AML-193 (cell line): ENCODE measurements at places on chromosomes 1 and 21.

DNA sequence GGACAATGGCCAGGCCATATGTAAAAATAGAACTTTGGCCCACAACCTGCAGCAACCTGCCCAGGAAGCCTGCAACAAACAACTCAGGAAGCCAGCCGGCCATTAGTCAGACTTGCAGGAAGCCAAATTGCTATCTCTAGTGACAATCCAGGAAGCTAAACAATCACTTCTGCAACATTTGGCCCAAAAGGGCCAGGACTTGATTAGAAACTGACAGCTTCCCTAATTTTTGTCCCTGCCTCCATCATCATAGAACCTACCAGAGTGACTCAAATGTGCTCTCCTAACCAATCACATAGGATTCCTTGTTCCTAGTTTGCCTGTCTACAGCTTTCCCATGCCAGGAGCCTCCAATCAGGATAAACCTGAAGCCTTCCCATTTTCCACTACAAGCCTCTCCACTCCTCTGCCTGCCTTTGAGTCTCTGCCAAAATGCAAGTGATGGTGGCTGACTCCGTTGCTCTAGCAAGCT, 639.3 kb downstream of the PTPRU start:
- no peak for DNase-seq

GRCh38 chr1:230108580-230108979, 41.5 kb downstream of the GALNT2 start:
- no peak for DNase-seq

GRCh38 chr1:198228925-198229324, 72.1 kb downstream of the NEK7 start:
- DNase-seq, result no peak

GRCh38 chr1:175632667-175633066, 110.7 kb downstream of the TNR start:
- no peak for DNase-seq

GRCh38 chr1:241470908-241471590, 48.5 kb downstream of the FH start:
- no peak for DNase-seq

DNA sequence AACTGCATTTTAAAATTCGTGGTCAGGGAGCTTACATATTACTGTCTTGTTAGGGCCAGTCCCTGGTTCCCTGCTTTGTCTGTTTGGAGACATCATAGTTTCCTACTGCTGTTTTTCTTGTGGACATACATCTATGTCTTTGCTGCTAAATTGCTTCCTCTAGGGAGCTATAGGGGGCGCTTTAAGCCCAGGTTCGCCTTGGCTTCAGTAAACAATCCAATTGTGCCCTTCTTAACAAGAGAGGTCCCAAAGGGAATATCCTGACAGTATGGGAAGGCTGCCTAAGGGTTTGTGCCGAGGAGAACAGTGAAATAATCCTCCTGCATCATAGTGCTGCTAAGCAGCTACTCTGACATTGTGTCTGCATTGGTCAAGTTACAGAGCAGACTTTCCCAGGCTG, 112.5 kb downstream of the USH2A start:
- DNase-seq, result peak; percentile 28

DNA sequence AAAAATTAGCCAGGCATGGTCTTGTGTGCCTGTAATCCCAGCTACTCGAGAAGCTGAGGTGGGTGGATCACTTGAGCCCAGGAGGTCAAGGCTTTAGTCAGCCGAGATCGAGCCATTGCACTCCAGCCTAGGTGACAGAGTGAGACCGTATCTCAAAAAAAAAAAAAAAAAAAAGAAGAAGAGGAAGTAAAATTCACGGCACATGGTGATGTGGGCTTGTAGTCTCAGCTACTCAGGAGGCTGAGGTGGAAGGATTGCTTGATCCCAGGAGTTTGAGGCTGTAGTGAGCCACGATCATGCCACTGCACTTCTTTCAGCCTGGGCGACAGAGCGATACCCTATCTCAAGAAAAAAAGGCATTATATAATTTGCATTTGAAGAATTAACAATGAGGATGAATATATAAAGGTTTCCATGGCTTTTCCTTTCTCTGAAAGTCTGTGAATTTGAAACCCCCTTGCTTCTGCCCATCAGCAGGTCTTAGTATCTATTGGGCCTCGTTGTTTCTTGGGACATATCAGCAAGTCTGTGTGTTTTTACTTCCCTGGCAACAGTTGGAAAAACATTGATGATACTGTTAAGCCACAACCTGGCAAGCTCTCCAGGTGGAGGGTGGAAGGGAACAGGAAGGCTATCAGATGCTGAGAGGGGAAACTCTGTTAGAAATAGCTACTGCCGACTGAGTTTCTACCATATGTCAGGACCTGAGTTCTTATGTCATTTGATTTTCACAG, 4.6 kb upstream of the PLA2G2D start:
- no peak for DNase-seq

DNA sequence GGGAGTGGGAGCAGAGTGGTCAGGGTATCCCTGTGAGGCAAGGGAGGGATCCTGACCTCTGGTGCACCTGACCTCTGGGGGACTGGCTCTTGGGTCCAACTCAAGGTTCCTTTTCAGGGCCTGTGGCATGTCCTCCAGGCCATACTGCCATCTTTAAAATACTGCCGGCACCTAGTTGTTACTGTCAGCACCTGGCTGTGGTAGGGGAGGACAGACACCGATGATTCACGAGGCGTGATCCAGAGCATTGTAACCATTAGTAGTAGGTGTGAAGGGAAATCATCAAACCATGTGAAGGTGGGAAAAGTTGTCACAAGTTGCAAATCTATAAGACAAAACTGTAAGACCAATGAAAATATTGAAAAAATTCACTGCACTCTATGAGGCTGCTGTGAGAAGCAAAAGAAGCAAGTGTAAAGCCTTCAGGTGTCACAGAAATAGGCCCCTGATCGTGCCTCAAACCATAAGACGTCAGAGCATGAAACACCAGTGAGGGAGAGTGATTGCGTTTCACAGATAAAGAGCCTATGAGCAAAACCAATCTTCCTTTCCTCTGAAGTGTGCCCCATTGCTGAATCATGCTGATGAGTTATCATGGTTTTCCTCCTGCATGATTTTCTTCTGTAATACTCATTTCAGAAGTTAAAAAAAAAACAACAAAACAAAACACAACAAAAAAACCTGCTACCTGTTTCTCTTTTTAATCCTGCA, 55.3 kb downstream of the CDC7 start:
- DNase-seq, result no peak

DNA sequence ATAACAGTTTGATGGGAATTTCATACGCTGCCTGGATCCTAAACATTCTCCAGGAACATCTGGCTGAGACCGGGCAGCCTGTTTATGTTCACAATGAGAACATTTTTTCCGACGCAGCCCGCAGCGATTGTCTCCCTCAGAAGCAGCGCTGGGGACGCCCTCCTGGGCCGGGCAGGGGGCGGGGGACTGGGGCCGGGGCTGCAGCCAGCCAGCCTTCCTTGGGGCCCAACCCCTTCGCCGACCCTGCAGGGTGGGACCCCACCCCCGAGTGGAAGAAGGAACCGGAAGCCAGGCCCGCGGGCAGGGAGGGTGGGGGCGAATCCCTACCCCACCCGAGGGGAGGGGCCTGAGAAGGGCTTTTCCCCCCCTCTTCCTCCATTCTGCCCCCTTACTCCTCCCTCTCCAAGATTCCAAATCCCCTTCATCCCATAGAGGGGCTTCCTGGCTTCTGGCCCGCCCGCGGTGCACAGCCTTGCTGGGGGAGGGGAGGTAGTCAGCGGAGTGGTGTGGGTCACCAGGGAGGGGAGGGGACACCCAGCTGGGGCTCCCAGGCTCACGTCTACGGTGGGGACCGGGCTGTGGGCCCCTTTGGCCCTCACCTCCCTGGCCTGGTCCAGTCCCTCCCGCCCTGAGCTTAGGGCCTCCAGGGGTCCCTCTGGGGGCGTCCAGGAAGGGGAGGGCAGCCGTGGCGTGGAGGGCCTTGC, 60.6 kb downstream of the WNT9A start:
- DNase-seq, result no peak

DNA sequence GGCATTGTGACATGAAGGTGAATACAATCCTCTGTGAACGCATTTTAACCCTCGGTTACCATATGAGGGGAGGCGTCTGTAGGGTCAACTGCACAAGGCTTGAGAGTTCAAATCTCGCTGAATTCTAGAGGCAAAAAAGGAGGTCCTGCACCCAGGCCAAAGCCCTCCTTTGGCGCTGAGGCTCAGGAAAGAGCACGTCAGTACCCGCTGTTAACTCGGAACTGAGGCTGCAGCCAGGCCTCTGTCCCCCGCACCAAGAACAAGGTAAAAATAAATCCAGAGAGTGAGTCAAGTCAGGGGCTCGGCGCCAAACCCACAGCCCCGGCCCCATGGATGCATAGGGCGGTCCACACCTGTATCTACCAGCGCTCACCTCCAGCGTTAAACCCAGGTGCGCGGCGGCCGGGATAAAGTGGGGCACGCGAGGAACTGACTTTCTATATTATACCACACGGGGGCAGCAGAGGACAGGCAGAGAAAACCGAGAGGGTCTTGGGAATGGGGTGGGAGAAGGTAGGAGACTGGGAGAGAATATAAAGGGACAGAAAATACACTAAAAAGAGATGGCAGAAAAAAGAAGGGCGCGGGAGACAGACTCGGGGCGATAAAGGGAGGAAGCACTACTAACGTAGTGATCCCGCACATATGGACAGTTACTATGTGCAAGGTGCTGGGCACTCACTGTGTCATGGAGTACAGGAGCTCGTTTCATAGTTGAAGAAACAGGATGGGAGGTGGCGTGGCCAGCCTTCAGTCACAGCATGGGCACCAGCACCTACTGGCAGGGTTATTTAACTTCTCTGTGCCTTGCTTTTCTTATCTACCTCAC, 54.9 kb downstream of the DMRTA2 start:
- no peak for DNase-seq

GRCh38 chr1:33237579-33237978, 18.7 kb upstream of the ZNF362 start:
- DNase-seq, result no peak

DNA sequence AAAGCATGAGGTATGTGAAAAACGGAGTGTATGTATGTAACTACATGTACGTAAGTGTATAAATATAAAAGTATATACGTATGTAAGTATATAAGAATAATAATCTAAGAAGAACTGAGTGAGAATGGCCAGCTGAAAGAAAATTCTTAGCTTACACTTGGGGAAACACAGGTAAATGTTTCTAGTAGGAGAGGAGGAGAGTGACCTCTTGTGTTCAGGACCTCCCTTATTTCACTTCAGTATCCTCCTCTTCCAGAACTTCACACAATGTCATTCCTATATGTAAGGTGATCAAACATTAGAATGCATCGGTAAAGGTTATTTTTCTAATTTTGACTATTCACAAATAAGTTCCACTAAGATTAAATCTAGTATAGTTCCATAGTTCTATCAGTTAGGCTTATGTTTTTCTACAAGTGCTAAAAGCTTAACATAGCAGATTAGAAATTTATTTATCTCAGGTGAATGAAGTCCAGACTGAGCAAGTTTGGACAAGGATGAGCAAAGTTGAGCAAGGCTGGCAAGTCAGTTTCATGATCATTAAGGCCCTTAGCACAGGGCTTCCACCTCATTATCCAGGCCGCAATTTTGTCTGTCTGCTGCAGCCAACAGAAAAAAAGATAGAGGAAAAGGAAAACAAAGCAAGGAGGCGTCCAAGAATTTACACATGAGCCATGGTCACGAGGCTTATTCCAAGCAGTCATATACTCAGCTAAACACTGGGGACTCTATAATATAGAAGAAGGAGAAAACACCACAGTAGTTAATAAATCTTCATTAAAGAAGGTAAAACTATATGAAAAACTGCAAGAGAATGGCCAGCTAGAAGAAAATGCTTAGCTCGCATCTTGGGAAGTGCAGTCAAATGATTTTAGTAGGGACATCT, 7.1 kb upstream of the MROH9 start:
- DNase-seq, result no peak

- no peak for DNase-seq
These were observed 17.7 kb upstream of the SAMD11 start for GRCh38 chr1:905811-906599.

DNA sequence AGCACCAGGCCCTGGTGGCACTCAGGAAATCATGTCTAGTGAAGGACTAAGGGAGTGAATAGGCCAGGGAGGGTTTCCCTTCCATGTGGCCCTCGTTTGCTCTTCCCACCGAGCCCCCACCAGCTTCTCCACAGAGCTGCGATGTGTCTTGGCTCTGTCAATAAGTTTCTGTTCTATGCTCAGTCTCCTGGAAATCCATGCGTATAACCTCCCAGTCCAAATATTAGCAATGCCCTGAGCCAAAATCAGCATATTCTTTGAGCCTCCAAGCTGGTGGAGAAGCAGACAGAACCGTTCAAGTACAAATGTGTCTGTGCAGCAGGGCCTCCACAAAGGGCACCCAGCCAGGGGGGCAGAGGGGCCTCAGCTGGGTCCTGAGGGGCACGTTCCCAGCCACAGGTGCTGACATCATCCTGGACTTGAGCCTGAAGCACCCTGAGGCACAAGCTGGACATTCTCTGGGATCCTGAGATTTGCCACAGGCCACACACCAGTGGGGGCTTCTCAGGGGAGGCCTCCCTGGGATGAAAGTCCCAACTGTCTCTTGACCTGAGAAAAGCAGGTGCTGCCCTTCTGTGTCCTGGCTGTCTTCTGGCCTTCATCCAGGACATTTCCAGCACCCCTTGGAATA, 350.5 kb upstream of the VAMP3 start:
- DNase-seq, result no peak

DNA sequence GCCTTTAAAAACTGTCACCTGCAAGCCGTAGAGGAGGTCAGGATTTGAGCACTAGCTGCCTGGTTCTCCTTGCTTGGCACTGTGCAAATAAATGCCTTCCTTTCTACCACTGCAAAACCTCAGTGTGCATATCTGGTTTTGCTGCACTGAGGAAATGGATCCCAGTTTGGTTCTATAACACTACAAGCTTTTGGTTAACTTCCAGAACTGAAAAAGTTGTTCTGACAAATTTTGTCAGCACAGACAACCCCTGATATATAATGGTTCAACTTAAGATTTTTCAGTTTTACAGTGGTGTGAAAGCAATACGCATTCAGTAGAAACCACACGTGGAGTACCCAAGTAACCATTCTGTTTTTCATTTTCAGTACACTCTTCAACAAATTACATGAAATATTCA, 29.8 kb upstream of the GALNT2 start:
- DNase-seq, result no peak

GRCh38 chr1:25844536-25845337, 14.5 kb downstream of the AUNIP start:
- peak; percentile 26 for DNase-seq

GRCh38 chr1:83996621-83997020, 2.3 kb downstream of the TTLL7 start:
- no peak for DNase-seq

DNA sequence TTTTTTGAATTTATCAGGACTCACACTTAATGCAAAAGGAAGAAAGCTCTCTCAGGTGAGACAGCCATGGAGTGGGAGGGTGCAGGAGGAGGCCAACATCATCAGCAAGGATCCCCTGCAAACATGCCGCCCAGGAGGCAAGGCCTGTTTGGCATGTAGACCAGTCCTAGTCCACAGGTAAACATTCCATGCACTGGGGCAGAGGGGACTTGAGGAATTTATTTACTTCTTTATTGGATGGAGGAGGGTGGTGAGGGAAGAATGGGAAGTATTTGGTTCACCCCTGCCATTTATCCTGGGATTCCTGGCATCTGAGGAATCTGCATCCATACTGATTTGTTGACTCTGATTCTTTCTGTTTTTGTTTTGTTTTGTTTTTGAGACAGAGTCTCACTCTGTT, 1.5 kb upstream of the UQCRHL start:
- no peak for DNase-seq

GRCh38 chr1:214902636-214903320, 179.8 kb upstream of the KCNK2 start:
- no peak for DNase-seq
